ENCODE measurements at places on chromosomes 3 and 15. TPM values are rescaled to one million over a fixed set of nuclear protein-coding genes. Genes with fewer than 3 reads are reported as not detected.

GCSAM gene
- not detected for total RNA-seq

P2RY1 gene
- 4.8 TPM for total RNA-seq

PARL gene
- total RNA-seq: 57.2 TPM

ROPN1 gene
- not detected for total RNA-seq

PTH1R gene
- 5.4 TPM for total RNA-seq

SQOR gene
- 12.3 TPM for total RNA-seq

PRICKLE2 gene
- total RNA-seq: 12.4 TPM

CIDEC gene
- total RNA-seq: 1.9 TPM

ALG1L2 gene
- not detected for total RNA-seq

OTOL1 gene
- total RNA-seq: not detected

SERPINI2 gene
- total RNA-seq: 0.46 TPM

NTRK3 gene
- 3.7 TPM for total RNA-seq

ZNF660 gene
- total RNA-seq: 1.8 TPM

PSMD2 gene
- total RNA-seq: 217 TPM

B4GALT4 gene
- 13.2 TPM for total RNA-seq

ADAMTSL3 gene
- 9.8 TPM for total RNA-seq

SCN11A gene
- 0.05 TPM for total RNA-seq

GOLGA8H gene
- 1.7 TPM for total RNA-seq

MYLK gene
- total RNA-seq: 17.8 TPM

OR5K2 gene
- not detected for total RNA-seq

LNP1 gene
- total RNA-seq: 4.6 TPM

SPG11 gene
- 49.2 TPM for total RNA-seq

CMTM8 gene
- 5.5 TPM for total RNA-seq

GNB4 gene
- total RNA-seq: 14.7 TPM

MYO5C gene
- 2.0 TPM for total RNA-seq

LRRIQ4 gene
- not detected for total RNA-seq

CELSR3 gene
- 0.22 TPM for total RNA-seq

EFCC1 gene
- total RNA-seq: 1.7 TPM

TMIE gene
- total RNA-seq: 0.51 TPM

MUC20 gene
- total RNA-seq: 6.5 TPM

ZNF717 gene
- 7.8 TPM for total RNA-seq

FEZF2 gene
- not detected for total RNA-seq

RNF111 gene
- total RNA-seq: 25.9 TPM

SLC24A5 gene
- total RNA-seq: not detected

LMAN1L gene
- total RNA-seq: 7.9 TPM

SCAANT1 gene
- not detected for total RNA-seq

C15orf62 gene
- not detected for total RNA-seq

GPR171 gene
- total RNA-seq: 0.32 TPM

CYFIP1 gene
- total RNA-seq: 35.6 TPM

ZKSCAN7 gene
- 2.3 TPM for total RNA-seq

TM6SF1 gene
- total RNA-seq: 2.8 TPM

ROBO2 gene
- total RNA-seq: 0.11 TPM

CFAP161 gene
- total RNA-seq: 1.7 TPM

AMIGO3 gene
- total RNA-seq: 0.35 TPM

MAPKAPK3 gene
- 266 TPM for total RNA-seq

Measured in cardiac septum (tissue), 1 donor.